ENCODE measurements at places on chromosomes 2 and 18. TPM values are rescaled to one million over a fixed set of nuclear protein-coding genes. Genes with fewer than 3 reads are reported as not detected.
A peak's percentile ranks its signal among the peaks of the same experiment; 100 is the strongest.

EMILIN1 gene
- 66.1 TPM for total RNA-seq

GRCh38 chr2:211270257-211270656, 713.9 kb downstream of the CPS1 start:
- DNase-seq = no peak

GRCh38 chr2:99559075-99559662, 69.4 kb upstream of the REV1 start:
- peak; percentile 44 for DNase-seq

GNLY gene
- not detected for total RNA-seq

- no peak for DNase-seq
Observed at GRCh38 chr2:199818026-199818425, 33.0 kb downstream of the FTCDNL1 start.

SIX3 gene
- total RNA-seq = not detected

- peak; percentile 93 for DNase-seq
Observed at GRCh38 chr18:58493516-58494253, 135.2 kb downstream of the ALPK2 start.

DNA sequence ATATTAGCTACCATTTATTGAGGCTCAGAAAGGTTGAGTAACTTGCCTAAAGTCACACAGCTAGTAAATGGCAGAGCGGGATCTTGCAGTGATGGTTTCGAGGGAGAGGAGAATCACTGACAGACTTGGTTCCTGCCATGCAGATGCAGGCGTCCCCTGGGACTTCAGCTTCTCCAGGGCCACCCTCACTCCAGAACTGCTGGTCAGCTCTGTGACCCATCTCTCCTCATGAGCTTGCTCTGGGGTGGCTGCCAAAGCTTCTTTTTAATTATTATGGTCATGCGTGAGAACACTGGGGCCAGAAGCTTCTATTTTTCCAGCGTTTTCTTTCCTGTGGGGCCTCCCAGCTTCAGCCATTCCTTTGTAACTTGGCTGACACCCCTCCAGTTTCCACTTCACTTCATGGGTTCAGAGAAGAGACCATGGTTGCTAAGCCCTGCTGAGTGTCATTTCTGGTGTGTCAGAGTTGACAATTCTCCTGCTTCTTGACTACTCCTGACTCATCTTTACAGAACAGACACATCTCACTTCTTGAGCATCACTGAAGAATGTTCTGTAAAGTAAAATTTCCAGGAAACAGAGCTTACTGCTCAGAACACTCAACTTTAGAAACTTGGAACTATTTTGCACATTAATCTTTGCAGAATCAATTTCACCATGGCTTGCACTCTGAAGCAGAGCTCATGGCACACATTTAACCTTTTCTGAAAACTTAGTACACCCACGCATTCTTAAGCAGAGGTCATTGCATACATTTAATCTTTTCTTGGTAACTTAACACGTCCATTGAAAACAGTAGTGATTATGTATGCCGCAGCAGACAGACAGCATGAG, 70.4 kb downstream of the IL1R2 start:
- DNase-seq = peak; percentile 87

GRCh38 chr2:86038291-86039081, 67.2 kb downstream of the POLR1A start:
- peak; percentile 37 for DNase-seq

DNA sequence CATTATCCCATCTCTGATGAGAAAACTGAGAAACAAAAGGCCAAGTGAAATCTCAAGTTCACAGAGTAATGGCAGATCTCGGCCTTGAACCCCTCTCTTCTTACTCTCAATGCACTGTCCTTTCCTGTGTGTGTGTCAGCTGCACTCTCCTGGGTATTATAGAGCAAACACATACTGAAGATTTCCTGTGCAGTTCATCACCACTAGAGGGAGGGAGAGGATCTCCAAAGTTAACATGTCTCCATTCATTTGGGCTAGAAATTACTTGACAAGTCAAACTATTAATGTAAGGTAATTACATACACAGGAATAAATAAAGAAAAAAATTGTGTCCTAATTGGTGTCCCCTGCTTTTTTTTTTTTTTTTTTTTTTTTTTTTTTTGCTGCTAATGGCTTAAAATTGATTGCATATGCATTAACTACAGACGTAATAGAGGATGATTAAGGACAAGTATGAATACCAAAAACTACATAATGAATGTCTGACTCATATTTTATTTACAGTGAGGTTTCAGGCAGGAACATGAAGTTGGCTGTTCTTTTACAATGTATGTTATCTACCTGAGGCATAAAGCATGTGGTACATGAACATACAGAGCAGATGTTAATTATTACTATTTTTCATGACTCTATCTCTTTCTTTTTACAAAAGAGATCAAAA, 269.2 kb downstream of the NYAP2 start:
- peak; percentile 65 for DNase-seq

DNA sequence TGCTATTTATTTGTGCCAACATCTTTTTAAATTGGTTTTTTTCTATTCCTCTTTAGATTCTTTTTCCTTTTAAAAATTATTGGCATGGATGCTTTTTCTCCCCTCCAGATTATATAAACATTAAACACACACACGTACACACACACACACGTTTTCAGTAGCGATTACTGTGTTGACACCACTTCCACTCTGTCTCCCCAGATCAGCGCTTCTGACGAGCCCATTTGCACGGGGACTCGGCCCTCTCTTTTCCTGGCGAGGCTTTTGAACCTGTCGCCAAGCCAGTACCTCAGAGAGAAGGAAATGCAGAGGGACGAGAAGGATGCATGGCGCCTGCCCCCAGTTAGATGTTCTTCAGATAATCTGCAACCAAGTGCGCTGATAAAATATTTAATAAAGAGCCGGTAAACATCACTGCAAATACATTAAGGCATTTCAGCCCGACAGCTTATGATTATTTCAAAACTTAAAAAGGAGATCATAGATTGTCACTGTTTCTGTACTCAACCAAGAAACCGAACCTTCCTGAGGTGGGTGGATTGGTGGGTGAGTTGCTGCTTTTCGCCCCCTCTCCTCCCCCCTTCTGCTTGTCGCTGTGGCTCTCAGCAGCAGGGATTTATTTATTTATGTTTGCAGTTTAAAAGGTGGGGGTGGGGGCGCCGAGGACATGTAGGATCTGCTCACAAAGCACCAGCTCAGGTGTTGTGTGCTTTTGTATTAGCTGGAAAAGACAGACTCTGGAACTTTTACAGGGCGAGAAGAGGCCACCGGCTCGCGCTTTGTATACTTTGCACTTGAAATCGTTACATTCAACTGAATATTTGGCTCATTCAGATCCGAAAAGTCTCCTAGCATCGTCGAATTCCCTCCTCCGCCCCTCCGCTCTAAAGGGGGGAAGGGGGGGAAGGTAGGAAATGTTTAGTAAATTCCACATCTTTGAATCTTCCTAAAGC, 787 bp upstream of the TBR1 start:
- DNase-seq = no peak

- DNase-seq = no peak
Observed at GRCh38 chr2:33911327-33911726, 312.2 kb upstream of the FAM98A start.

DNA sequence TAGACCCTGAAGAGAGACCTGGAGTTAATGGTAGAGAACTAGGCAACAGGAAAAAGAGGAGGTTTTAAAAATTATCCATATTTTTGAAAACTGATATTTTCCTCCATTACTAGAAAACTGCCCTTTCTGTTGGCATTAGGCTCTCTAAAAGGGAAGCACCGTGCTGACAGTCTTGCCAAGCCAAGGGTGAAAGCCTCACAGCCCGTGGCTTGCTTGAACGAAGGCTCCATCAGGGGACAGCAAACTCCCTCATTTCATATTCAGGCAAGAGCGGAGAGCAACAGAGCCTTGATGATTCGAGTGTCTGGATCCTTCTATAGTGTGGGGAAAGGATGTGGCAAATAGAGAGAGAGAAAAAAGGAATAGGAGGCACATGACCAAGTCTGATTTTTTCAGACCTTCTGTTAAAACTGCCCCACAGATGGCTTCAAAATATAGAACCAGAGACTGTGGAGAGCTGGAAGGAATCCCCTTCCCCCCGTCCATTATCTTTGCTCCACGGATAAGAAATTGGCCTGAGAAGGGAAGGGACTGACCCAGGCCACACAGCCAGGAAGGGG, 67.0 kb downstream of the CACNB4 start:
- no peak for DNase-seq

DNA sequence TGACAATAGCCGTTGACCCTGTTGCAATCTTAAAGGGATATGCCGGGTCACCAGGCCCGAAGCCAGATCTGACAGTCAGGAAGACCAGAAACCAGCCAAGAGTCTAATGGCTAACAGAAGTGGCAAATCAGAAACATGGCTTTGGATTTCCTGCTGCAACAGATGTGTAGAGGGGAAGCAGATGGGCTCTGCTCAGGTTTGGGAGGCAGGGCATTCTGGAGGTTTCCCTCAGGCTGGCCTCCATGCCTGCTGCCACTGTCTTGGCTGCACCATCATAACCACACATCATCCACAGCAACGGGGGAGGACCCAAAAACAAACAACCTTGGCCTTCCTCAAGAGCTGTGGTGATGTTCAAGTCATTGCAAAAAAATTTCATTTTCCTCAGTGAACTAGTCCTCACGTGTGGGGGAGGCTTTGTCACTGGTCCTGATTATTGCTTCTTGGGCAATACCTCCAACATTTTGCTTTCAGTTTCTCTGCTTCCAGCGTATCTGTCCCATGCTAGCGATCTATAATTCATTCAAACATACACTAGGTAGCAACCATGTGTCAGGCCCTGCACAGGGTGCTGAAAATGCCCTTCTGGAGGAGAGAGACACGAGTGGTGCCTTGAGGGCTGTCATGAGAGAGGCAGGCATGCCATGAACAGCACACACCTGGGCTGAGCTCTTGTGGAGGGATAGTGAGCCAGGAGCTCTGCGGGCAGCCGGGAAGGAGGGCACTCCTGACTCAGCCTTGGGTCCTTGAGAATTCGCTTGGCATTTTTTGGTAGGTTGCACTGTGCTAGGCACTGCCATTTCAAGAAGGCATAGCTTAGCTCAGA, 48.2 kb upstream of the LGALSL start:
- DNase-seq = peak; percentile 80

DNA sequence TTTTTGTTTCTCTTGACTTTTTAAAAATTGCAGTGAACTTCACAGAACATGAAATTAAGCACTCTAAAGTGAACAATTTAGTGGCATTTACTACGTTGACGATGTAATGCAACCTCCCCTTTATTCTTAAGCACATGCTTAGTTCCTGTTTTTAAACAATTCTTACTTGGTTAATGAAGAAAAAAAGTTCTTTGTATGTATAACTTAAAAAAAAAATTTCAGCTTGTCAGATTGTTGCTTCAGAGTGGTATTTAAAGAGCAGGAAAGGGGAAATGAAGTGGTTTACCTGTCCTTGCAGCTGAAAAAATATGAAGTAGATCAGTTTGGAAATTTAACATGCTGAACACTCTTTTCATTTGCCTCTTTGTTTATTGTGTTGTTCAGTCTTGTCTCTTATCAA, 95.7 kb upstream of the RASGRP3 start:
- no peak for DNase-seq

CXCR1 gene
- 2.1 TPM for total RNA-seq

GRCh38 chr2:143110758-143111428, 18.3 kb upstream of the ARHGAP15 start:
- peak; percentile 45 for DNase-seq

- DNase-seq = peak; percentile 95
Observed at GRCh38 chr2:230751062-230751461, 38.4 kb downstream of the CAB39 start.

GRCh38 chr2:241314226-241315092, 1.0 kb downstream of the HDLBP start:
- DNase-seq = peak; percentile 55

- DNase-seq = no peak
Observed at GRCh38 chr2:128154225-128154624, 63.2 kb downstream of the UGGT1 start.

- DNase-seq = no peak
Observed at GRCh38 chr2:213043566-213043965, 107.8 kb downstream of the IKZF2 start.

GRCh38 chr2:44443517-44443916, 81.8 kb downstream of the CAMKMT start:
- DNase-seq = no peak

DNA sequence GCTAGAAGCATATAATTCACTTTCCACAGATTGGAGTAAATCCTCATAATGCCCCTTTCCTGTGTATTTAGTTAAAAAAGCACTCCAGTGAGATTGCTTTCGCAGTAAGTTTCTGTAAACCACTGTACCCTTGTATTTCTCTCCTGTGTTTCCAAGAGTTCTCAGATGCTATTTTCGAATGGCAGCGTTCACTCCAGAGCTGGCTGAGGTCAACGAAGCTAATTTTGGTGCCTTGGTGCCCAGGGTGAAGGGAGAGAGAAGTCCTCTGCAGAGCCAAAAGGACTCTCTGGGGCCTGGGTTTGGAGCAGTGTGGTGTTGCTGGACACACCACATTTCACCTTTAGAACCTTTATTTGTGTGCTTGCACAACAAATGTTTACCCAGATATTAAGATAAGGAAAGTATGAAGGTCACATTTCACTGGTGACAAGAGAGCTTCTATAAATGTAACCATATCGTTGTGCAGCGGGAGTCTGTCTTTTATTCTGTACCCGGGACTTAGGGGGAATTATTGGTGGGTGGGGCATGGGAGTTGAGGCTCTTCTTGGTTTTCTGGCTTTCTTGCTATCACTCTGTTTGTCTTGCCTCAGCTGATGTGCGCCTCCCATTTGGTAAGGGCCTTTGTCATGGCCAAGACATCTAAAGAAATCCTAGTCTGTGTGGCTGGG, 9.9 kb downstream of the EPAS1 start:
- DNase-seq = no peak

DNA sequence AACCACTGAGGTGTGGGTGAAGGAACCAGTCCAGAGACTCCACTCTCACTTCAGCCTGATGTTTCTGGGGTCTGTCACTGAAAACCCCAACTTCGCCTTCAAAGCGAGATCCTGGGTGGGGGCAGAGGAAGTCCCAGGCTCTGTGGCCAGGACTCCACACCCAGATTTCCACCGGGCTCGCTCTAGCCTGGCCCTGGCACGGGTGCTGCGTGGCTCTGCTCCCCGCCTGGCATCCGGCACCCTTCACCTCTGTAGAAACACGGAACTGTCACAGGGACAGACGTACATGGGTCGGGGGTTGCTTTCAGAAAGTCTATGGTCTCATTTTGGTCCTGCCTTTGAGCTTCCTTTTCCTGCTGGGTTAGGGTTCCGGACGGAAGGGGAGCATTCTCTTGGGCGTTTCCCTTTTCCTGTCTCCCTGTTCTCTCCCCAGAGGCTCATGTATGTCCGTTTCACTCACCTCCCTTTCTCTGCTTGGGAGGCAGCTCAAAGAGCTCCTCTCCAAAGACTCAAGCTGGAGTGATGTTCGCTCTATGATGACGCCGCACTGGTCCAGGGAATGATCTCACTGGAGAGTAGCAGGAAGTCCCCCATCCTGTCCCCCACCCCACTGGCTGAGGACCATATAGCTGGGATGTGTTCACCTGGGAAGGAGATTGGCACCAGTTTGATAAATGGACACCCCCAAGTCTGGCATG, 41.5 kb downstream of the ODC1 start:
- no peak for DNase-seq

DNA sequence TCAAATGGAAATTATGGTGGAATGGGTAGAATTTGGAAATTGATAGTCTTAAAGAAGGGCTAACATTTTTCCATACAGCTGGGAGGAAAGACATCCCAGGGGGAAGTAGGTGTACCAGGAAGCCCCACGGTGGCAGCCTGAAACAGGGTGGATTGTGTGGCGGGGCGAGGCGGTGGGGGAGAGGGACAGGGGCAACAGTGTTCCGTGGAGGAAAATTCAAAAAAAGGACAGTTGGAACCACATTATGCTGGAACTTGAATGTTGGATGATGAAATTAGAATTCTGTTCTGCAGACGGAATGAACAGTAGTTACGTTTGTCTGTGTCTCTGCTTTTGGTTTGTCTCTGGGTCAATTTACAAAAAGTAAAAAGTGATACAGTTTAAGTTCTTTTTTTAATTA, 10.6 kb upstream of the CIB4 start:
- no peak for DNase-seq

Measured in skin of body (tissue), 3 donors.